ENCODE measurements at places on chromosomes 2 and 18. TPM values are rescaled to one million over a fixed set of nuclear protein-coding genes. Genes with fewer than 3 reads are reported as not detected.
A peak's percentile ranks its signal among the peaks of the same experiment; 100 is the strongest.

GRCh38 chr2:183799761-183800160 is 675.5 kb downstream of the NUP35 start:
- no peak for DNase-seq

DNA sequence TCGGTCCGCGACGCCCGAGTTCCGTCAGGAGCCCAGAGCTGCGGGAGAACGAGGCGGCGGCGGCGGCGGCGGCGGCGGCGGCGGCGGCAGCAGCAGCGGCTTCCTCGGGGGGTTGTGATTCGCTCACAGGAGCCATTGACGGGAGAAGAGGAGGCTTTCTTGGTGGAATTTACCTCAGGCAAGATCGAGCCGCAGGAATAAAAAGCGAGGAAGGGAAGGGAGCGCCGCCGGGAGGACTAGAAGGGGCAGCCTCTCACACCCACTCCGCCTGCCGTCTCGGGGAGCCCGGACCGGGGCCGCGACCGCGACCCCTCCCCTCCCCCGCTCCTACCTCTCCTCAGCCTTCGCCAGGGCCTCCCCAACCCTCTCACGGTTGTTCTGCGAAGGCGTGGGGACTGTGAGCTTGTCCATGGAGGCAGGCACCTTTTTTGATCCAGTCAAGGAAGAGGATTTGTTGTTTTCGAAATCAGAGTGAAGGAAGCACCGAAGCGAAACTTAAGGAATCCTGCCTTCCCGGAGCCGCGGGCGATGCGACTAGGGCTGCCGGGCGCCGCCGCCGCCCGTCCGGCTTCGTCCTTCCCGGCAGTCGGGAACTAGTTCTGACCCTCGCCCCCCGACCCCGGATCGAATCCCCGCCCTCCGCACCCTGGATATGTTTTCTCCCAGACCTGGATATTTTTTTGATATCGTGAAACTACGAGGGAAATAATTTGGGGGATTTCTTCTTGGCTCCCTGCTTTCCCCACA is 506 bp downstream of the BMPR2 start:
- DNase-seq: peak; percentile 53

DNA sequence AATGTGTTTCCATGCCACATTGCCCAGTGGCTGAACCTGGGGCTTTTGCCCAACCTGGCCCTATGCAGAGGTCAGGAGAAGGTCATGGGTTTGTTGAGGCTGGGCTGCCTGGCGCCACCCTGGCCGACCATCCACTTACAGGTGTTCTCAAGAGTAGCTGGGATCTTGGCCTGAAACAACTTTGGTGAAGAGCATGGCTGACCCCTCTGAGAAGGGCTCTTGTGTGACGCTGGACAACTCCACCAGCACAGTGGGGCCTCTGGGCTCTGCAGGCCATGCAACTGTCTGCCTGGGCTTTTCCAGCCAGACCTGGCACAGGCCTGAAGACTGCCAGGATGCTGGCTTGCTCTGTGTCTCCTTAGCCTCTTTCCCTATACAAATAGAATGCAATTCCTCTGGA is 76.4 kb upstream of the ZNG1B start:
- no peak for DNase-seq

The PRKAG3 gene
- not detected for total RNA-seq

- DNase-seq: no peak
These were observed 297.1 kb downstream of the TCF4 start for GRCh38 chr18:55290898-55291297.

GRCh38 chr18:32160547-32160946 is 29.3 kb upstream of the MEP1B start:
- no peak for DNase-seq
